Skeletal muscle cell (primary cell): ENCODE measurements at places on chromosomes 3 and 15.

GRCh38 chr15:64883997-64884511, 27.6 kb upstream of the ANKDD1A start:
- DNase-seq: peak; percentile 64

DNA sequence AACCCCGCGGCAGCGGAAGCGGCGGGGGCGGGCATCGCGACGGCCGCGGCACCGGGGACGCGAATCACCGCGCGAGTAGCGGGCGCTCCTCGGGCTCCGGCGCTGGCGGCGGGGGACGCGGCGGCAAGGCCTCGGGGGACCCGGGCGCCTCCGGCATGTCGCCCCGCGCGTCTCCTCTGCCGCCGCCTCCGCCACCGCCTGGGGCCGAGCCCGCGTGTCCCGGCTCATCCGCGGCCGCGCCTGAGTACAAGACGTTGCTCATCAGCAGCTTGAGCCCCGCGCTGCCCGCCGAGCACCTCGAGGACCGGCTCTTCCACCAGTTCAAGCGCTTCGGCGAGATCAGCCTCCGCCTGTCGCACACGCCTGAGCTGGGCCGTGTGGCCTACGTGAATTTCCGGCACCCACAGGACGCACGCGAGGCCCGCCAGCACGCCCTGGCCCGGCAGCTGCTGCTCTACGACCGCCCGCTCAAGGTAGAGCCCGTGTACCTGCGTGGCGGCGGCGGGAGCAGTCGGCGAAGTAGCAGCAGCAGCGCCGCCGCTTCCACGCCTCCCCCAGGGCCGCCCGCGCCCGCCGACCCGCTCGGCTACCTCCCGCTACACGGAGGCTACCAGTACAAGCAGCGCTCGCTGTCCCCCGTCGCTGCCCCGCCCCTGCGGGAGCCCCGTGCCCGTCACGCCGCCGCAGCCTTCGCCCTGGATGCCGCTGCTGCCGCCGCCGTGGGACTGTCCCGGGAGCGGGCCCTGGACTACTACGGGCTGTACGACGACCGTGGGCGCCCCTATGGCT, 675 bp downstream of the RBM15B start:
- DNase-seq: no peak

- DNase-seq: no peak
These were observed 77.0 kb upstream of the LARS2 start for GRCh38 chr3:45311327-45311726.

DNA sequence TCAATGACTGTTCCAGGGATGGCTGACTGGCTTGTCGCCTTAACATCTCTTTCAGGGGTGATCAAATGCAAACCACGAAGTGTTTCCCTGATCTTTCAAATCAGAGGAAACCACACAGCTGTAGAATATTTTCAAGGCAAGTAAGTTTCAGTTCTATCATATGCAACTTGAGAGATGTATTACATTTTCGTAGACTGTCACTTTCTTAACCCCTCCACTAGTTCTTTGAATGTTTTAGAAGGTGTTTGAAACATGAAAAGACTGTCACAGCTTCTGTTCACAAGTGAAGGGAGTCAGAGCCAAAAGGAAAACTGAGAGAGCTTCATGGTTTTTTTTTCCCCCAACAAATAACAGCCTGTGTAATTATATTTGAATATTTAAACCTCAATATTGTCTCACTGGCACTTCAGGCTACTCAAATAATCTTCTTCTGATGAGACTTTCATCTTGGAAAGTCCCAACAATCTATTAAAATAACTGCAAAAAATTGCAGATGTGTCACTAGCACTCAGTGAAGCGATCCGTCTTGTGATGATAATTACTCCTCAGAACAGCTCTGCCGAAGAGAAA, 25.9 kb upstream of the CAPN7 start:
- no peak for DNase-seq

DNA sequence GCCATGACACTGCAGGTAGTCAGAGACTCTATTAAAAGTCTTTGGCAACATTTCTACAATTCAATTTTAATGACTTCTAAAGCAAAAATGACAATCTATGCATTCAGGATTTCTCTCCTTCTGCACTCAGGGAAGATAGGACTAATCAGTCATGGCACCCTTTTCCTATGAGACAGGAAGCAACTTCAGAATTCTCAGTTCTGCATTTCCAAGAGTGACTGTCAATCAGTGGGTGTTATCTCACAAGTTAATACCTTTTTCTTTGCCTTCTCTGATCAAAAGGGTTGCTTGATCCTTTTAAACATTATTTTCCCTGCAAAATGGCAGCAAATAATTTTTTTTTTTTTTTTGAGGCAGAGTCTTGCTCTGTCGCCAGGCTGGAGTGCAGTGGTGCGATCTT, 7.8 kb upstream of the ICE2 start:
- no peak for DNase-seq

DNA sequence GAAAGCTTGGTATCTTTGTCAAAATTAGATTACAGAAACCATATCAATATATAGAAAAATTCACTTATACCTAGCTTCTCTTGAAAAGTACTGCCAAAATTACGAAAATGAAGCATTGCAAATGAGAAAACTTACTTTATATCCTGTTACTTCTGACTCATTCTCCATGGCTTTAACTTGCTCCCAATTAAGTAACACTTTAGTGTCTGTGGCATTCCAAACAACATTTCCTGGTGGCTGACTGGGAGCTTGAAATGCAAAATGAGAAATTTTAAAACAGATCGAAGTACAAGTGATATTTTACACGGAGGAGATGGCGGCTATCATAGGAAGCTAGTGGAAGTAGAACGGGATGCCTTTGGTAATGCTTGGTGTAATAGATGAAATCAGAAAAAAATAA, 347.3 kb downstream of the CNTN3 start:
- no peak for DNase-seq

- DNase-seq: no peak
These were observed 449.1 kb downstream of the IL5RA start for GRCh38 chr3:2661078-2661477.

DNA sequence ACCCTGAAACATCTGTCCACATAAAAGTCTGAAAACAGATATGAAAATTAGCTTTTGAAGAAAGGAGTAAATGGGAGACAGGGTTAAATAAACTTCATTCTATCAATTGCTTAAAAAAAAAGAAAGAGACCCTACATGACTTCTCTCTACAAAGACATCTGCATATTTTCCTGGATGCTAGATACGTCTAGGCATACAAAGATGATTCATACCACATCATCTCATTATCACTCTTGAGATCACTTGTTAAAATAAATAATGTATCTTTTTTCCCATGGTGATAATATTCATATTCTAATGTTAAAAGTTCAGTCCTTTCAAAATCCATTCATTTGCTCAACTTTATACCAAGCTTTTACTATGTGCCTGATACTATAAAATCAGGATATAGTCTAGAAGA, 295.8 kb downstream of the MAGI1 start:
- DNase-seq: no peak

DNA sequence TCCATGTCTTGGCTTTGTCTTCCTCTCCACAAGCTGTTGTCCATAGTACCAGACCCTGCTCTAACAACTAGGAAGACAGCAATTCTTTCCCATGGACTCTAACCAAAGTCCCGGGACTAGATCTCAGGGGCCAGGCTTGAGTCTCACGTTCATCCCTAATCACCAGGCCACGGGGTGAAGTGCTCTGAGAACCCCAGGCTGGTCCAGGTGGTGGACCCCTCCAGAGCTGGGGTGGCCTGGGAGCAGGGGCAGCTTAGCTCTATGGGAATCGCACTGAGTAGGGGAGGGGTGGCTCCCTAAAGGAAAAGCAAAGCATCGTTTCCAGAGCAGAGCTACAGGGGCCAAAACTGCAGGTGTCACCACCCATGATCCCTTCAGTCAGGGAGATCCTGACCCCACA, 150.9 kb downstream of the TPRA1 start:
- no peak for DNase-seq

GRCh38 chr15:36707884-36708435, 128.5 kb downstream of the CDIN1 start:
- DNase-seq: no peak

DNA sequence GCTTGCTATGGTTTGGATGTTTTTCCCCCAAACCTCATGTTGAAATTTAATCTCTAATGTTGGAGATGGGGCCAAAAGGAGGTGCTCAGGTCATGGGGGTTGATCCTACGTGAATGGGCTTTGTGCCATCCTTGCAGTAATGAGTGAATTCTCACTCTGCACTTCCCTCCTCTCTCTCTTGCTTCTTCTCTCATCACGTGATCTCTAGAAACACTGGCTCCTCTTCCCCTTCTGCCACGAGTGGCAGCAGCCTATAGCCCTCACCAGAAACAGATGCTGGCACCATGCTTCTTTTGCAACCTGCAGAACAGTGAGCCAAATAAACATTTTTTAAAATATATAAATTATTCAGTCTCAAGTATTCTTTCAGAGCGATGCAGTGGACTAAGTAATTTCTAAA, 13.3 kb upstream of the PLSCR1 start:
- no peak for DNase-seq
